ENCODE measurements at places on chromosomes 11 and 22. TPM values are rescaled to one million over a fixed set of nuclear protein-coding genes. Genes with fewer than 3 reads are reported as not detected.

Gene SHISAL1
- total RNA-seq, result under 0.01 TPM

Gene LRRC32
- 57.1 TPM for total RNA-seq

Gene GRIA4
- not detected for total RNA-seq

Gene MOGAT2
- not detected for total RNA-seq

Gene MUC2
- total RNA-seq, result not detected

Gene GLYATL1B
- not detected for total RNA-seq

Gene C11orf21
- not detected for total RNA-seq

Gene EHF
- not detected for total RNA-seq

Gene SGSM1
- 1.5 TPM for total RNA-seq

Gene NXPE2
- total RNA-seq, result not detected

Gene GATD1
- total RNA-seq, result 21.4 TPM

Gene CASP12
- total RNA-seq, result 5.0 TPM

Gene POTEH
- total RNA-seq, result under 0.01 TPM

Gene LRRC56
- 0.60 TPM for total RNA-seq

Gene CCDC87
- total RNA-seq, result under 0.01 TPM

DNA sequence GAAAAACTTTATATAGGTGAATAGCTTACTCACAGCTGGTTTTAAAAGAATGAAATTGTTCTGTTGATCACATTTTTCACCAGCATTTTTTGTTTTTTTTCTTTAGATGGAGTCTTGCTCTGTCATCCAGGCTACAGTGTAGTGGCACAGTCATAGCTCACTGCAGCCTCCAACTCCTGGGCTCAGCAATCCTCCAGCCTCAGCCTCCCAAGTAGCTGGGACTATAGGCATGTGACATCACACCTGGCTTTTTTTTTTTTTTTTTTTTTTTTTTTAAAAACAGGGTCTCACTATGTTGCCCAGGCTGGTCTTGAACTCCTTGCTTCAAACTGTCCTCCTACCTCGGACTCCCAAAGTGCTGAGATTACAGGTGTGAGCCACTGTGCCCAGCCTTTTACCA is 3.6 kb downstream of the PACS1 start:
- no peak for DNase-seq

- DNase-seq, result no peak
Observed at GRCh38 chr11:96969251-96969650, 579.4 kb downstream of the JRKL start.

- DNase-seq, result no peak
Observed at GRCh38 chr22:50532824-50533796, 3.3 kb upstream of the TYMP start.

- DNase-seq, result no peak
Observed at GRCh38 chr11:76313271-76313670, 67.7 kb downstream of the THAP12 start.

DNA sequence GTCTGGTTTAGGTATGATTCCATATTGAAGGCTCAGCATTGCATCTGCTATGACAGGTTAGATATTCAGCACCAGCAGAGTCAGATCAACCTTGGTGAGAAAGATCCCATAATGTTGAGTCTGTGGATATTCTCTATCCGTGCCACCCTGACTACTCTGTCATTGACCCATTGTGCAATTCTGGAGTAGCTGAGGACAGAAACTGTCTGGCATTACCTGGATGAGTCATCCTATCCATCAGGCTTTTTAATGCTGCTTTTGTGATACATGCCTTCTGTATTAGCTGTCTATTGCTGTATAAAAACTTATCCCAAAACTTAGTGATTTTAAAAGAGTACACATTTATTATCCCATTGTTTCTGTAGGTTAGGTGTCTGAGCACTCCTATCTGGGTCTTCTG is 189.1 kb upstream of the FAT3 start:
- no peak for DNase-seq

DNA sequence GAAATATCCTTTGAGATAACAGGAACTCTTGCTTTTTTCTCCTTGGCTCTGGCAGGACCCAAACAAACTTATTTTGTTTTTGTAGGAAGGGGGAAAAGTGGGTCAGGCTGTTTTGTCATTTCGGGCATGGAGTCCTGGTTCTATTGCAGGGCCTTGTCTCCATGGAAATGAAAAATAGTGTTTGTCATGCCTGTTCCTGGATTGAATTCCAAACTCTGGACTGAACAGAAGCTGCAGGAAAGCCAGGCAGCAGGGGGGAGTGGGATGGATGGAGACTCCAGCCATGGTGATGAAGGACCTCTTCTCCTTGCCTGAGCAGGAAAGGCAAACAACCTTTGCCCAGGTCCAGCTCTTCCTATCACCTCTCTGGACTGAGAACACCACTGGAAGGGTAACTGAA is 87.0 kb downstream of the SCN3B start:
- DNase-seq, result no peak

GRCh38 chr11:108614086-108614485 is 20.5 kb upstream of the EXPH5 start:
- DNase-seq, result no peak

DNA sequence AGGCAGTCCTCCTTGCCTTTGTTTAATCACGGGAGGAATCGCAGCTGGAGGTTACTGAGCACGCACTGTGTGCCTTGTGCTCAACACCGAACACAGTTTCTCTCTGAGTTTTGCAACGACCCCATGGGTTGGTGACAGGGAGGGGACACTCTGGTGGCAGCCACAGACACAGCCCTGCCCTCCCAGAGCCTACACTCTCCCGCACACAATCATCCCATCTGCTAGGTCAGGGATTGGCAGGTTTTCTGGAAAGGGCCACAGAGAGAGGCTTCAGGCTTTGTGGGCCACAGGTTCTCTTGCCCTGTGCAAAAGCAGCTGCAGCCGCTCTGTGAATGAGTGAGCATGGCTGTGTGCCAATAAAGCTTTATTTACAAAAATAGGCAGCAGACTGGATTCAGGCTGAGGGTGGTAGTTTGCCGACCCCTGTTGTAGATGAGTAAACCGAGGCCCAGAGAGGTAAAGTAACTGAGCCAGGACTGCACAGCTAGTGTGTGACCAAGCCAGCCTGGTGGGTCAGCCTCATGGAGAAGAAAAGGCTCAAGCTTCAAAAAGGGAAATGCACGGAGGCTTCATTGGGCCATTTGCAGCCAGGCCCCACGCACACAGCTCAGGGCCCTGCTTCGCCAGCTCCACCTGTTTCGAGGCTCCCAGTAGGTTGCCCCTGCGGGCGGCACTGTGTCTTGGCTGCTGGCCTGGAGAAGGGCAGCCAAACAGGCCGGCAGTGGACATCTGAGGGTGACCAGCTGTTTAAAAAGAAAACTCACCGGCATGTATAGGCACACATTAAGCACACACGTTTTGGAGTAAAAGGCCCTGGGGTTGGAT is 16.3 kb downstream of the LTO1 start:
- DNase-seq, result no peak

DNA sequence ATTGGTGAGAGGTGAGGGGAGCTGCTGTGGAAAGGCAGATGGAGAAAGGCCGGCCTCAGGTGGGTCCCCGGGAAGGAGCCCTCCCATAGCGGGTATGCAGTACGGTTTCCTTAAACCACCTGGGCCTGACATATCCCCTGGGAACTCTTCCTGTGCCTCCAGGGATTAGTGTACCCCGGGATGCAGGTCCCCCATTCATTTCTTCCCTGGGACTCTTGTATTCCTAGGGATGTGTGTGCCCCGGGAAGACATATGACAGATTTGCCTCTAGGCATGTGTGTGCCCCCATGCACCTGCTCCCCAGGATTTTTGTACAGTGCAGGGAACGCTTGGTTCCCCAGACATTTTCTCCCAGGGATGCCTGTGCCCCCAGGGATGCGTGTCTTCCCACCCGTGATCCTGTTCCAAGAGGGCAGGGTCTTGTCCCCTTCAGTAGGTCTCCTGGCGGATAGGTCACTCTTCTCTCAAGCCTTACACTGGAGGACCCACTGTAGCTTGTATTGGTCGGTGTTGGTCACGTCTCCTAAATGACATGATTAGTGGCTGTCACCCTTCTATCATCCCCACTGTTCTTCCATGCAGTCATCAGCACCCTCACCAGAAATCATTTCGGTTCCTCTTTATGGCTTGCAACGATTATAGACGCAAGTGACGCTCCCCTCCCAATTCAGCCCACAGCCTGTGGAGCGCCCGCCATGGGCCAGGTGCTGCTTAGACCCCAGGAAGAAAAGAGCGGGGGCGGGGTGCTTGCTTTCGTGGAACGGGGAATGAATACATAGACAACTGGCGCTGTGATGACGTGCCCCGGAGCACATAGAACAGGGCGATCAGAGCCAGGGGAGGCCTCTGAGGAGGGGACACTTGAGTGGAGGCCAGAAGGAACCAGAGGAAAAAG is 1.3 kb downstream of the PARVB start:
- DNase-seq, result peak; percentile 56

DNA sequence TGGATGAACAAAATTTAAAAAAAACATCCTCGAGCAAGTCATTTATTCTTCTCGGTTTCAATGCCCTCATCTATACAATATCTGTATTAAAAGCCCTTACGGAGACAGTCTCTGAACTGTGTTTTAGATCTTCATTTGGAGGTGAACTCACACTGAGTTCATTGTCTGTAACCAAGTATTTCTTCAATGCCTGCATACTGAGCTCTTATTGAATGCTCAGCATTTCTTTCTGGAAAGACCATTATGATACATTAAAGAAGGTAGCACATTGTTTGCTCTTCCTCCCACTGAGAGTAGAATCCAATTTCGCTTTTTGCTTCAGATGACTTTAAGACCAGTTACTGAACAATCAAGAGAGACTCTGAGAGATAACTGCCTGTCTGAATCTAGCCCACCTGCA is 1.7 kb upstream of the ANO3 start:
- no peak for DNase-seq

GRCh38 chr22:49163258-49163959 is 664.3 kb downstream of the BRD1 start:
- no peak for DNase-seq

- no peak for DNase-seq
Observed at GRCh38 chr11:71235719-71236118, 16.7 kb downstream of the SHANK2 start.

DNA sequence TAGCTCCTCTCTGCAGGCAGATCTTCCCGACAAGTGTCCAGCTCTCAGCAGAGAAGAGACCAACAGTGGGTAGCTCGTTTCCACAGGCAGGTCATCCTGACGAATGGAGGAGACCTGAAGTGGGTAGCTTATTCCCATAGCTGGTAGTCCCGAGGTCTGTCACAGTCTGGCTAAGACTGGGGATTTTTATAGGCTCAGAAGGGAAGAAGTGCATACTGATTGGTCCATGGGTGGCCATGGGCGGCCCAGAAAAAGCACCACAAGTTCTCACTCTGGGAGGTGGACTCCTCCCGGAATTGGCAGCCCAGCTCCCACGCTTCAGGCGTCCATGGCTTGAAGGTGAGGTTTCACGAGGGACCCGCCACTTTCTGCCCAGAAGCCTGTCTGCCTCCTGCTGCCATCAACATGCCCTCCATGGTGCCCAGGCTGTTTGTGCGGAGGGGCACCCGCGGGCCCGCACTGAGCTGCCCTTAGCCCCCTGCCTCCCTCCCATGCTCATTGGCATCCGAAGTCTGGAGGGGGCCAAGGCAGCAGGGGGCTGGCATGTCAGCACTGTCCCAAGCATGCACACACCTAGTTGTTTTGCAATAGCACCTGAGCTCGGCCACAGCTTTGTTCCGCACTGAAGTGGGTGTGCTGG is 9.9 kb upstream of the MAP6 start:
- no peak for DNase-seq

GRCh38 chr22:31136711-31137110 is 3.6 kb downstream of the PLA2G3 start:
- no peak for DNase-seq

DNA sequence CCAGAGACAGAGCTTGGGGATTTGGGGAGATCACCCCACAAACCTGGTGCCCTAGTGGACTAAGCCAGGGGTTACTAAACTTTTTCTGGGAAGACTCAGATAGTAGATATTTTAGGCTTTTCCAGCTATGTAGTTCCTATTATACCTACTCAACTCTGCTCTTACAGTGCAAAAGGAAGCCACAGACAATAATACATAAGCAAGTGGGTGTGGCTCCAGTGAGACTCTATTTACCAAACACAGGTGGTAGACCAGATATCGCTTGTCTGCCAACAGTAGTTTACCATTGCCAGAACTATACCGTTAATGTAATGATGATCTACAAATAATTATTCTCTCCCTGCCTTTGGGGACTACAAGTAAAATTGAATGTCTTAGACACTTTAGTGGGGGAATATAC is 6.9 kb downstream of the LDHC start:
- no peak for DNase-seq

- no peak for DNase-seq
Observed at GRCh38 chr11:61442616-61443015, 12.7 kb downstream of the SDHAF2 start.

DNA sequence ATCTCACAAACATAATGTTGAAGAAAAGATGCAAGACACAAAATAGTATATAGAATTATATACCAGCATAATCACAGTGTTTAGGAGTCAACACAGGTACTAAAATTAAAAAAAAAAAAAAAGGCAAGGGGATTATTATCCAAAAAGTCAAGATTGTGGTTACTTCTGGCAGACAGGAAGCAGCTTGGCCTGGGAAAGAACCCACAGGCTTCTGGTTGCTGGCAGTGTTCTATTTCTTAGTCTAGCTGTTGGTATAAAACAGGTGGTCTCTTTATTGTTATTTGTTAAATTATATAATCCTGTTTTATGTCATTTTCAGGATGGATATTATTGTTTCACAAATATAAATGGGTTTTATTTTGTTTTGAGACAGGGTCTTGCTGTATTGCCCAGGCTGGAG is 54.0 kb downstream of the C11orf58 start:
- no peak for DNase-seq

GRCh38 chr11:100925935-100926334 is 203.7 kb downstream of the PGR start:
- DNase-seq, result no peak

GRCh38 chr11:74460481-74461154 is 6.7 kb downstream of the KCNE3 start:
- peak; percentile 16 for DNase-seq

GRCh38 chr11:93025558-93026255 is 56.3 kb downstream of the MTNR1B start:
- no peak for DNase-seq
